ENCODE measurements at places on chromosomes 11 and 22.

- no peak for DNase-seq
Measured at GRCh38 chr11:71247551-71248250, 4.7 kb downstream of the SHANK2 start.

GRCh38 chr22:46442217-46442853 lies 95.1 kb downstream of the CELSR1 start:
- DNase-seq: no peak

- no peak for DNase-seq
Measured at GRCh38 chr11:102420547-102420946, 32.0 kb downstream of the TMEM123 start.

DNA sequence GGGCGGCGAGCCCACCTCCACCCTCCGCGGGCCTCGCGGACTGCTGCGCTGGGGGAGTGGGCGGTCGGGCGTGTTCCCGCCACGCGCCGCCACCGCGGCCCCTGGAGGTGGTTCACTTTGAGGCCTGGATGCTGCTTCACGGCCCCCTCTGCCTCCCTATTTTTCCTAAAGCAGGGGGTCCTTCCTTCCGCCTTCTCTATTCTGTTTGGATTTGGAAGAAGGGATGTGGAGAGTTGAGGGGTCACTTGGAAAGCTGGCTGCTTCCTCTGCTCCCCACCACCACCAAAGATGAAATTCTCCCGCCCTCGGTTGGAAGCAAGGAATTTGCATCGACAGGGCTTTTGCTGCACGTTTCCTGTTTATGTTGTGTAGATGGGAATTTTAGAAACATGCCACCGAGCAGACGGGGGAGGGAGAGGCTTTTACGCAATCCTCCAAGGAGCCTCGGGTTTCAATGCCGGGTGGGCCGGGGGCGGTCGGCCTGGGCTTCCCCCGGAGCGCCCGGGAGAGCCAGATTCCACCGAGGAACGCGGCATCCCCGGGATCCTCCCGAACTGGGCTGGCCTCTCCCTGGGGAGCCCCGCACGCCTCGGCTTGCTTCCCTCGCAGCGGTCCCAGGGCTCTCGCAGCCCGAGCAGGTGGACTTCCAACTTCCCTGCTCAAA lies 403 bp upstream of the SBF2 start:
- no peak for DNase-seq

- no peak for DNase-seq
Measured at GRCh38 chr11:125455851-125456250, 40.2 kb downstream of the FEZ1 start.

DNA sequence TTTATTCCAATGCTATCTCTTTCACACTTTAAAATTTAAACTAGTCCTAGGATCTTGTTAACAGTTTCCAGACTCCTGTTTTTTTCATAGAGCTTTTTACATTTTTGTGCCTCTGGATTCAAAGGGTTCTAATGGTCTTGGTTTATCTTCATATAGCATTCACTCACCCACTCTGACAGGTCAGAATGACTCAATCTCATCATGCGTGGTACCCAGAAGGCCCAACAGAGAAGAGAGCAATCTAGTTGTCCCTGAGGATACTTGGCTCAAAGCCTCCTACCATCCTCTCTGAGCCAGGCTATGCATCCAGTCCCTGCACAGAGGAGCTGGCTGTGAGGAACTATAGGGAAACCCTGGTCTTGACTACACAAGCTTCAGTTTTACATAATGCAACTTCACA lies 27.5 kb downstream of the MAML2 start:
- DNase-seq: no peak

GRCh38 chr11:129319751-129320150 lies 55.9 kb upstream of the BARX2 start:
- no peak for DNase-seq

- no peak for DNase-seq
Measured at GRCh38 chr11:102436561-102436960, 16.0 kb downstream of the TMEM123 start.

- no peak for DNase-seq
Measured at GRCh38 chr11:25900814-25901213, 431.1 kb upstream of the ANO3 start.

- no peak for DNase-seq
Measured at GRCh38 chr11:19628018-19628417, 84.6 kb upstream of the NAV2 start.

- DNase-seq: peak; percentile 58
Measured at GRCh38 chr22:26648011-26648497, 9.3 kb upstream of the MIAT start.

- no peak for DNase-seq
Measured at GRCh38 chr11:33449798-33450197, 192.6 kb downstream of the HIPK3 start.

DNA sequence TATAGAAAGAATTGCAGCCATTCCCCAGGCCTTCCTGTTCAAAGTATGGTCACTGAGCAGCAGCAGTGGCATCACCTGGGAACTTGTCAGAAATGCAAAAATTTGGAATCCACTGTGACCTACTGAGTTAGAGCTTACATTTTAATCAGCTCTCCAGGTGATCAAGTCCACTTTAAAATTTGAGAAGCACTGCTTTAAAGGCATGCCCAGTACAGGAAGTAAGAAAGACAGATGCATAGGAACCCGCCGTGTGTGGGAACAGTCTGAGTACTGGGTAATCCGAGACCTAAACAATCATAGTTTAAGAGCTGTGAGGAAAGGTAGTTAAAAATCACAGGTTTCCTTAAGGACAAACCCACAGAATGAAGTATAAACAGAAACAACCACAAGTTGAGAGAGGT lies 462.4 kb downstream of the RAB38 start:
- no peak for DNase-seq

GRCh38 chr11:46422588-46422987 lies 31.0 kb upstream of the CHRM4 start:
- no peak for DNase-seq

DNA sequence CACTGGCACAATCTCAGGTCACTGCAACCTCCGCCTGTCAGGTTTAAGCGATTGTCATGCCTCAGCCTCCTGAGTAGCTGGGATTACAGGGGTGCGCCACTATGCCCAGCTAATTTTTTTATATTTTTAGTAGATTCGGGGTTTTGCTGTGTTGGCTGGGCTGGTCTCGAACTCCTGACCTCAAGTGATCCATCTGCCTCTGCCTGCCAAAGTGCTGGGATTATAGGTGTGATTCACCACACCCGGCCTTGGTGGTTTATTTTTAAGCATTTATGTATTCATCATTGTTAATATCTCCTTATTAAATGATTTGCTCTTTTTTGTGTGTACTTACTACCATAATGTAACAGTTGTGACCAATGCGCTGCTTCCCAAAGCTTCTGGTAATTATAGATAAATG lies 171.7 kb downstream of the DDX10 start:
- no peak for DNase-seq

GRCh38 chr11:31805037-31805628 lies 6.0 kb downstream of the PAX6 start:
- DNase-seq: no peak

- no peak for DNase-seq
Measured at GRCh38 chr11:14021738-14022137, 59.2 kb downstream of the SPON1 start.

GRCh38 chr22:49418341-49418894 lies 409.3 kb downstream of the BRD1 start:
- DNase-seq: no peak

GRCh38 chr11:133354069-133354468 lies 178.2 kb downstream of the OPCML start:
- DNase-seq: no peak

DNA sequence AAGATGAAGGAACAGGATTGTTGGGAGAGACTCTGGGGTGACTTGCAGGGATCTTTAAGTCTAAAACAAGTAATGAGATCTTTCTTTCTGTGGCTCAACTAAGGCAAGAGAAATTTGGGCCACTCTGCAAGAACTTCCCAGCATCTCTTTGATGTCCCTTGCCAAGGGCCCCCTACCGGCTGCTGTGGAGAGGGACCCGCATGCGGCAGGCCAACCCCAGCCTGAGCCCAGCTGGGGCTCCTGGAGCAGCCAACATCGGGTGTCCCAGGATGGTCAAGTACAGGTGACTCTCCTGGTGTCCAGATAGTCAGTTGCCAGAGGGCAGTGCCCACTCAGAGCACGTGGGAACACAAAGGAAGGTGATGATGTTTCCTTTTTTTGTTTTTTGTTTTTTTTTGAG lies 363.2 kb downstream of the TBC1D22A start:
- DNase-seq: no peak

GRCh38 chr11:77322506-77322905 lies 21.0 kb upstream of the GDPD4 start:
- DNase-seq: no peak

- DNase-seq: no peak
Measured at GRCh38 chr11:60996381-60997138, 25.1 kb downstream of the CD6 start.

GRCh38 chr11:120096369-120097191 lies 41.3 kb downstream of the TRIM29 start:
- no peak for DNase-seq

GRCh38 chr11:72568861-72569260 lies 105.4 kb downstream of the PDE2A start:
- no peak for DNase-seq

DNA sequence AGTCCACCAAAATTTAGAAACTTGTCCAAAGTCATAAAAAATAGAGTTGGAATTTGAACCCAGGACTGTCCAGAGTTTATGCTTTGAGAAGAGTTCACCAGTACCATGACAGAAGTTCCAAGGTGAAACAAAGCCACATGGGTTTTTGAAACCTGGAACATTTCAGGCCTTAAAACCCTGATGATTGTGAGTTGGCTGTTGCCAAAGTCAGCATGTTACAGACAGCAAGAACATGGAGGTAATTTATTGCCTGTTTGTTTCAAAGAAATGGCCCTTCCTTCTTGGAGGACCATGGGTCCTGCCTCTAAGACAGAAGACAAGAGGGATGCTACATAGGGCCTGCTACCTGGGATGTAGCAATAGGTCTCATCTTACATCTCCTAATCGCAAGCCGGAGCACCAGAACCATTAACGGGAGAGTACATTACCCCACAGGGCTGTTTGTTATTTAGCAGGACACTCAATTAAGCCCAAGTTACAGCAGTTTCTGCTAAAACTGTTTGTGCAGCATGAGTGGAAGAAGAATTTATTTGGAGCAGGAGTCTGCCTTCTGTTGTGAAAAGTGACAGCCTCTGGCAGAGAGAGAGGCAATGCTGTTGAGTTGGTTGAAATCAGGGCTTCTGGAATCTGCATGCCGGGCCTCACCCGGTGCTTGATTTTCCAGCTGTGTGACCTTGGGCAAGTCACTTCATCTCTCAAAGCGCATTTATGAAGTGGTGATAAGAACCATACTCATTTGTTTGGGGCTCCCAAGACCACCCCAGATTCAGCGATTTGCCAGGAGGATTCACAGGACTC lies 136.2 kb downstream of the LDLRAD3 start:
- DNase-seq: no peak

DNA sequence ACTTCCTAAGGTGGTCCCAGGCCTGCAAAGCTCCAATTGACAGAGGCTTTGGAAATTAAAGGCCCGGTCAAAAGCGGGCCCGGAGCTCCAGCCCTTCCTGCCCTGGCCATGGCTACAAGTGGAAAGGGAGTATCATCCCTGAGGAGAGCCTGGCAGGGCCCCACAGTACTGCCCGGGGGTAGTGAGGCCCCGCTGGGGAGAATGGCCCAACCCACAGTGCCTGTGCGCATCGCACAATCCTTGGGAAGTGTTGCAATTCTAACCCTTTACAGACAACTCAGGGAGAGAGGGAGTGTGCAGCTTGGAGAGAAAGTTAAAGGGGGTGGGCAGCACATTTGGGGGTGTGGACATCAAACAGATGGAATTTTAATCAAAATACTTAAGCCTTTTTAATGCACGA lies 3.6 kb downstream of the CACNG2 start:
- no peak for DNase-seq

GRCh38 chr11:78941226-78941851 lies 366.7 kb upstream of the NARS2 start:
- no peak for DNase-seq

DNA sequence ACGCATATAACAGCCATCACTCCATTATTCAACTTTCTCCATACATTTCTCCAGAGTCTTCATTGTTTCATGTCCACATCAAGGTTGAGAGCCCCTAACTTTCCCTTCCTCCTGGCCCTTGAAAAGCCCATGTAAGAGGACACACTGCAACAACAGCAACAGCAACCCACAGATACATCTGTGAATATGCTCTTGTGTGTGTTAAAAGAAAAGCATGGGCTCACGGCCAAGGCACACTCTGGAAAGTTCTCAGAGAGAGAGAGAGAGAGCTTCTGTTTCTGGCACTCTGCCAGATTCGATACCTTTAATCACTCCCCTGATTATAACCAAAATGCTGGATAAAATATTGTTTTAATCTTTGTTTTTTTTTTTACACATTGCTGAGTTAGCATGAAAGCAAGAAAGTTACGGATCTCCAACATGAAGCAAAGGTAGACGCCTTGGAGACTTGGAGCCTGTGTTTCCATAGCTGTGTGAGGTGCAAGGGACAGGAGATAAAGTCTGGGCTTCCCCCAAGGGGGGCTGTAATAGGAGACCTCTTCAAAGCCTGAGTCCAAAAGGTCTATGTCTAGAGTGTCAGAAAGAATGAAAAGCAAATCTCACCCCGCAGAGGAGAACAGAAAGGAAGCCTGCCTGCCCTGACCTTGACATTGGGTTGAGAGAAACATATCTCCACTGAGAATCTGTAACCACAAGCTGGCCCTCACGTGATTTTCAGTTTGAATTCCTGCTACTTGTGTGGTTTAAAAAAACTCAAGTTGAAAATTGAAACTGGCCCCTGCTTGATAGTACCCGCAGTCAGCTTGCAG lies 33.7 kb upstream of the MPPED1 start:
- DNase-seq: no peak

DNA sequence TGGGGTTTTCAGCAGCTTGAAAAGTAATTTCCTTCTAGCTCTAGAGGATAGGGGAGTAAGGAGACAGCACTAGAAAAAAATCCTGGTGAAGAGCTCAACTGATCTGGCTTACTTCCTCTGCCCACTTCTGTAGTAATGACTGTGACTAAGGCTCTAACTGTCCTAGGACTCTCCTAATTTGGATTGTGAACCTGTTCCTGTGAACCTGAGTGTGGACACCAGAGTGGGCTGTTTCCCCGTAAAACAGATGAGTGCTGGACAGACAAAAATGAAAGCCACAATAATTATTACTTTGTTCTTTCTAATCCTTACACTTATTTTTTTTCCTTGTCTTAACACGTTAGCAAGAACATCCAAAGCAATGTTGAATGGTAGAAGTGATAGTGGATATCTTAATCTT lies 154.1 kb downstream of the AASDHPPT start:
- DNase-seq: no peak

DNA sequence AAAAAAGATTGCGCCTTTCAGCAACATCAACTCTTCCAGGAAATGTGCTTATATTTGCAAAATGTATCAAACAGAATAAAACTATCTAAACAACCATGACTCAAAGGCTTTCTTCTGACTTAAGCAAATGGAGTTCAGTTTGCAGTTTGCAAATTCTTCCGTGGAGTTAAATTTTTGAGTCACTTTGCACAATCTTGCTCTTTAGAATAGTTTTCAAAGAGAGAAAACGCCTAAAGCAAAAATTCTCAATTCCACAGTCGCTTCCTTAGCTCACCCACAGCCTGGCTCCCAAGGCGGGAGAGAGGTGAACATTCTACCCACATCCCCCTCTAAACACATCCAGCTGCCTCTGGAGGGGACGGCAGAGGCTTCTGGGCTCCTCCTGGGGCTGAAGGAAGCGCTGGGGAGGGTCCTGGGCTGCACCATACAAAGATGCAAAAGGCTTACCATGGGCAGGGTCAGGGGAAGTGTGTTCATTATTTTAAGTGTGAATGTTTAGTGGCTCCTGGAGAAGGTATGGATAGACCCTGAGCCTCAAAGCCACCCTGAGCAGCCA lies 1487.3 kb downstream of the TBC1D22A start:
- DNase-seq: no peak

Measured in NCI-H187 treated with DMSO at 0.1 percent for 48 hours (cell line).